Activated naive CD8-positive, alpha-beta T cell treated with anti-CD3 and anti-CD28 coated beads for 36 hours (primary cell): ENCODE measurements at places on chromosomes 1 and 21. TPM values are rescaled to one million over a fixed set of nuclear protein-coding genes. Genes with fewer than 3 reads are reported as not detected.
A peak's percentile ranks its signal among the peaks of the same experiment; 100 is the strongest.

The NBPF20 gene
- total RNA-seq = 0.48 TPM

The KCND3 gene
- total RNA-seq = not detected

The RXFP4 gene
- 0.16 TPM for total RNA-seq

The OLFM3 gene
- total RNA-seq = not detected

The AQP10 gene
- not detected for total RNA-seq

The CCDC17 gene
- 1.2 TPM for total RNA-seq

The UBXN11 gene
- total RNA-seq = 30.5 TPM

The FAM72A gene
- total RNA-seq = 23.6 TPM

The C8B gene
- not detected for total RNA-seq

The GUCA2B gene
- total RNA-seq = not detected

DNA sequence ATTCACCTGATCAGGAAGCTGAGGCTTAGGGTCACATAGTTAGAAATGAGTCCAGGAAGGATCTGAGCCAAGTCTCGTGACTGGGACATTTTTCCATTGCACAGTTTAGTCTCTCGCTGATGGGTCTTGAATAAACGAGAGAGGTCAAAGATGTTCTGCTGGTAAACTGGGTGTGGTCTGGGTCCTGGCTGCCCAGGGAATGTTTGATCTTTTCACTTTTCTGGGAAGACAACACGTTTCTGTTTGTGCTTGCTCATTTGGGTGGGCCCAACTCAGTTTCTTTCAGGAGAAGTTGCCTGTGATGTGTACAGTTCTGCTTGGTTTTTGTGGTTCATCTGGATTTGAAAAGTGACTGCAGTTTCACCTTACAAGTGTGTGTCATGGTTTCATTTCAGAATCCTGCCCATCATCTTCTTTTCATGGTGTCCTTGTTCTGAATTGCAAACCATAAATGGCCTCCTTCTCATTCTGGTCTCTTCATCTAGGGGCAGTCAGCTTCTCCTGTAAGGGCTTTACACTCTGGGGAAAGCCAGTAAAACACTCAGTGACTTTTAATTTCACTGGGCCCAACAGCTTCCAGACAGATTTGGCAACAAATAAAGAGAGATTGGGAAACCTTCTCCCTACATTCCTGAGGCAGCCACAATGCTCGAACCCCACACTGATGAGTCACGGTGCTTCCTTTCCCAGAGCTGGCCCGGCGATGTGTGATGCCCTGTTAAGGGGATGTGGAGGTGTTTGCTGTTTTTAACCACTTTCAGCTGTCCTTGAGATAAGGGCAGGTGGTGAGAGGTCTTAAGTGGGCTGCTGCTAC lies 7.2 kb upstream of the TACSTD2 start:
- no peak for DNase-seq
- no peak overlapping the region for H3K4me3 ChIP-seq

GRCh38 chr1:240985081-240985480 lies 371.9 kb downstream of the RGS7 start:
- no peaks in the 10 kb centered on the region for H3K36me3 ChIP-seq
- DNase-seq = no peak
- H3K27ac ChIP-seq = no peak overlapping the region
- H3K4me1 ChIP-seq = no peaks in the 10 kb centered on the region
- no peak overlapping the region for H3K4me3 ChIP-seq

DNA sequence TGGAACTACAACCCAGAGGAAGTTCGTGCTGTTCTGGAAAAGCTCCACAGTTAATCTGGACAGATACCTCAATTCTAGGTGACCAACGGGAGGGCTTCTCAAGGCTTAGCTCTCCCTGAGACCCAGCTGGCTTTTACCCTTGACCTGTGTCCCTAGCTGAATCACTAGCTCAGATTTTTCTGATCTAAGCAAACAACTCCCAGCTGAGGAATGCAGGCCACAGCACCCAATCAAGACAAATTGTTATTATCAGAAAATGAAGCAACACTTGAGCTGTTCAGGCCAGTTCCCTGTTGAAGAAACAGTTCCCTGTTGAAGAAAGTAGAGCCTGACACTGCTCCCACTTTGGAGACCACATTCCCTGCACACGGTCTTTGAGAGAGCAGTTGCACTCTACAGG lies 16.0 kb downstream of the DIO1 start:
- peaks cover 5% of the 10 kb centered on the region for H3K4me1 ChIP-seq
- no peak for DNase-seq
- no peak overlapping the region for H3K27ac ChIP-seq
- peaks cover 2% of the 10 kb centered on the region for H3K36me3 ChIP-seq
- no peak overlapping the region for H3K4me3 ChIP-seq
- H3K27me3 ChIP-seq = no peaks in the 10 kb centered on the region

DNA sequence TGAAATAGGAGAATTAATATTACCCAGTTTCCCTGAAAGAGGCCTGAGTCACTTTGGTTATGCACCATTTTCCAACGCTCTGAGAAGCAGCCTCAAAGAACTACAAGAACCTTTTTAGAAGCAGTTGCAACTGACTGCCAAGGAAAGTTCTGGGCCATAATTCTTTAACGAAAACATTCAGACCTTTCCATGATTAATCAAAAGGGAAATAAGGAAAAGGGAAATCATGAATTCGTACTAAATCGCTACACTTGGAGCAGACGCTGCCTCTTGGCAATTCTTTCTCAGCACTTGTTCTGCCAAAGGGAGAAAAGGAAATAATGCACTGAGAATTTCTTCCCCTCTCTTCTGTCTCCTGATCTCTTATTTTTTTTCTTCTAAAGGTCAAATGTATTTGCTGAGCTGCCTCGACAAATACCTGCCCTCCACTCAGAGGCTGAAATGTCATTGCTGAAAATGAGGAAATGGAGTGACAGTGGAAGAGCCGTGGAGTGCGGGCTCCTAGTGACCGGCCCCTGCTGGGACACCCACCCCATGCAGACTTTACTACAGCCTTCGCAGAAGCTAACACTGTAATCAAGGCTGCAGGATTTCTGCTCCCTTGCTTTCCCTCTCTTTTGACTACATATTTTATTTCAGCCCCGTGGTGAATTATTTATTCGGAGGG lies 67.9 kb upstream of the GALNT2 start:
- H3K27me3 ChIP-seq = no peaks in the 10 kb centered on the region
- H3K27ac ChIP-seq = no peak overlapping the region
- H3K36me3 ChIP-seq = no peaks in the 10 kb centered on the region
- no peaks in the 10 kb centered on the region for H3K4me1 ChIP-seq

- H3K36me3 ChIP-seq = no peaks in the 10 kb centered on the region
- no peaks in the 10 kb centered on the region for H3K27me3 ChIP-seq
- H3K4me1 ChIP-seq = no peaks in the 10 kb centered on the region
- no peak overlapping the region for H3K4me3 ChIP-seq
Observed at GRCh38 chr1:71843012-71843411, 439.3 kb downstream of the NEGR1 start.

DNA sequence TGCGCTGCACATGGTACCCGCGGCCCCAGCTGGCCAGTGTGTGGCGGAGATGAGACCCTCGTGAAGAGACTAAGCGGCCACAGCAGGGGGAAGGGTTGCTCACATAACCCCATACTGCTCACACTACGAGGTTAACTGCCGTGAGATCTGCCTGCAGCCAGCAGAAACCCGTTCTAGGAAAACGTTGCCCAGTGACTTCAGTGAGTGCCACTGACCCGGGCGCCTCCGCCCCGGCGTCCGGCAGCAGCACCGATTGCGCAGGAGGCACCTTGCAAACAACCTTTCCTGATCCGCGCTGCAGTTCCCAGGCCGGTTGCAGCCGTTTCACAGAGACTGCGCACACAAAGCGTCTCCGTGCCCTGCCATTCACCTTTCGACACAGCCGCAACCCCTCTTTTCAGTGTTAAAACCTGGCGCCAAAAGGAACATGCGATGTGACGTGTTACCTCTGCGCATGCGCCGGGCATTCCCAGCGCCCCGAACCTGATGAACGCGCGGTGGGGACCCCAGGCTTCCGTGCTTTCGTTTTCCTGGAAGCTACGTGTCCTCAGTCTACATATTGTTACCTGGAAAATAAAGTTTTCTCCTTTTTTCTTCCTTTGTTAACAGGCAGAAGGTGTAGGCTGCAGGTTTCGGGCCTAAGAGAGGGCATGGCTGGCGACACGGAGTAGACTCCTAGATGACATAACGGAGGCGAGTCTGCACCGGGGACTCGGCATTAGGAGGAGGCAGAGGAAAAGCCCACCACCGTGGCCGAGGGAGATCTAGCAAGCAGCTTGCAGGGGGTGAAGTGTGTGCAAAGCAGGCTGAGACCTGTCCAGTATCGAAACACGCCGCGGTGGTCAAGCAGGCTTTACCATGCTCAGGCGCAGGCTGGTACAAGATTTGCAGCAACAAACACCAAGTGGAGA lies 8.9 kb downstream of the VPS26C start:
- H3K4me3 ChIP-seq = peak overlapping the region; percentile 87
- H3K27ac ChIP-seq = peak overlapping the region; percentile 95
- H3K4me1 ChIP-seq = peaks cover 34% of the 10 kb centered on the region
- peaks cover 32% of the 10 kb centered on the region for H3K36me3 ChIP-seq

DNA sequence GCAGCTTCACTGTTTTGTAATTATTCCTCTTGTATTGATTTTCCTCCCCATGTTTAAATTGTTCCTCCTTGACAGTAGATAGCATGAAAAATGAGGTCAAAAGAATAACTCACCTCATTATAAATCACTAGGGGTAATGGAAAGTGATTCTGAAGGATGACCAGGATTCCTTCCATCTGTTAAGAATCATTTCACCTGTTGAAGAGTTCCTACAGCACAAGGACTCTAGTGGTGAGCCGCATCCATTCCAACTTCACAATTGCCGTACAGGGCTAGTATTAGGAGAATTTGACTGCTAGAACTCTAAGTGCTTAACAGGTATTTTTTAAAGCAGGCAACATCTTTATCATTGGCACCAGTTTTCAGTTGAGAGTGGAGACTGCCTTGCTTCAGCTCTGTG lies 13.7 kb downstream of the PPP1R12B start:
- no peak overlapping the region for H3K4me3 ChIP-seq
- H3K27ac ChIP-seq = no peak overlapping the region
- H3K27me3 ChIP-seq = no peaks in the 10 kb centered on the region
- H3K36me3 ChIP-seq = no peaks in the 10 kb centered on the region

DNA sequence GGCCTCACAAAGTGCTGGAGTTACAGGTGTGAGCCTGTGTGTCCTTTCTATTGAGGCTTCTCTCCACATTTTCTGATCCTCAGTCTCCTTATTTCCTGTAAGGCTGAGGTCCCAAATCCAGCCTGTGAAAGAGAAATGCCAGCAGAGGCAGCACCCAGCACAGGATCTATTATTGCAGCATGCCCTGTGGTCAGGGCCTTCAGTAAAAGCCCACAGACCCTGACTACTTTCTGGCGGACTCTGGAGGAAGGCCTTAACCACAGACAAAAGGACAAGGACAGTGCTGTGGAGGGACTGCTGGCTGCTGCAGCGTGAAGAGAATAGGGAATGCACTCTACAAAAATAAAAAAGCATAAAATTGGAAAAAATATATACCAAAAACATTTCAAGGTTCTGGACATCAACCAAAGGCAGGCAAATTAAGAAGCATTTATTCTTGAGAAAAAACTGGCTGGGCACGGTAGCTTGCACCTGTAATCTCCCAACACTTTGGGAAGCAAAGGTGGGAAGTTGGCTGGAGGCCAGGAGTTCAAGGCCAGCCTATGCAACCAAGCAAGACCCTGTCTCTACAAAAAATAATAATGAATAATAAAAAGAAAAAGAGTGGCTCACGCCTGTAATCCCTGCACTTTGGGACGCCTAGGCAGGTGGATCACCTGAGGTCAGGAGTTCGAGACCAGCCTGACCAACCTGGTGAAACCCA lies 9.4 kb upstream of the PGD start:
- H3K27ac ChIP-seq = no peak overlapping the region
- peaks cover 3% of the 10 kb centered on the region for H3K4me1 ChIP-seq
- H3K36me3 ChIP-seq = no peaks in the 10 kb centered on the region
- no peaks in the 10 kb centered on the region for H3K27me3 ChIP-seq

DNA sequence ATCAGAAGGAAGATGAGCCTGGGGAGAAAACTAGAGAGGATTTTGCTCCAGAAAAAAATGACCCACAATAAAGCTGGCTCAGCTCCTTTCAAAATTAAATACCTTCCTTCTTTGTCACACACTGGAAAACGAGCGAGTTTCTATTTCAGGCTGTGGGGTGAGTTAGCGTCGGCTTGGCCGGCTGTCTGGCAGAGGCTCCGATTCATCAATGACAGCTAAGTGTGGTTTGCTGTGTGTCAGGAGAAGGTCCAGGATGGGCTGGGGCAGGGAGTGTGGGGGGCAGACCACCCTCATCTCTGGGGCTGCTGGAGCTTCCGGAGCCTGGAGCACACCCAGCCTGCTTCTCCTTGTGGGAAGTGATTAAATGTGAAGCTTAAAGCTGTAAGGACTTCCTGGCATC lies 120.2 kb downstream of the ETS2 start:
- no peak for DNase-seq
- no peak overlapping the region for H3K4me3 ChIP-seq
- peaks cover 1% of the 10 kb centered on the region for H3K4me1 ChIP-seq
- H3K27me3 ChIP-seq = peaks cover 30% of the 10 kb centered on the region
- peaks cover 1% of the 10 kb centered on the region for H3K36me3 ChIP-seq

DNA sequence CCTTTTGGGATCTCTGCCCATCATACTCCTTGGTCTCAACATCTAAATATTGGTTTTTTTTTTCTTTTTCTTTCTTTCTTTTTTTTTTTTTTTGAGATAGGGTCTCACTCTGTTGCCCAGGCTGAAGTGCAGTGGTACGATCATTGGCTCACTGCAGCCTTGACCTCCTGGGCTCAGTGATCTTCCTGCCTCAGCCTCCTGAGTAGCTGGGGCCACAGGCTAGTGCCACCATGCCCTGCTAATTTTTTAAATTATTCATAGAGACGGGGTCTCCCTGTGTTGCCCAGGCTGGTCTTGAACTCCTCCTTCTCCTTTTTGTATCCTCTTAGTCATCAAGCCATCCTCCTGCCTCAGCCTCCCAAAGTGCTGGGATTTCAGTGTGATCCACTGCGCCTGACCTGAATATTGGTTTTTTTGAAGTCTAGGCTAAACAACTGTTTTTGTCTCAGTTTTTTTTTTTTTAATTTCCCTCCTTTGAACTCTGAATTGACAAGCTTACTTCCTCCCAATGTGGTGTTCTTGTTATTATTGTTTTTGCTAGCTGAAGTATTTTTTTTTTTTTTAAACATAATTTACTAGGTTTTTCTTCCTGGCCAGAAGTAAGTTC lies 30.9 kb downstream of the MAPKAPK2 start:
- peaks cover 7% of the 10 kb centered on the region for H3K36me3 ChIP-seq
- DNase-seq = no peak
- H3K4me1 ChIP-seq = peaks cover 59% of the 10 kb centered on the region
- H3K27ac ChIP-seq = peak overlapping the region; percentile 19

DNA sequence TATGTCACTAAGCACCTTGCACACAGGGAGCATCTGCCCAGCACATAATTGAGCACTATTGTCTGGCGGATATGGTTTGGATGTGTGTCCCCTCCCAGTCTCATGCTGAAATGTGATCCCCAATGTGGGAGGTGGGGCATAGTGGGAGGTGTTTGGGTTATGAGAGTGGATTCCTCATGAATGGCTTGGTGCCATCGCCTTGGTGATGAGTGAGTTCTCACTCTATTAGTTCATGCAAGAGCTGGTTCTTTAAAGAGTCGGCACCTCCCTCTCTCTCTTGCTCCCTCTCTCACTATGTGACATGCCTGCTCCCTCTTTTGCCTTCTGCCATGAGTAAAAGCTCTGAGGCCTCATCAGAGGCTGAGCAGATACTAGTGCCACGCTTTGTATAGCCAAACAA lies 9.5 kb downstream of the CTSK start:
- H3K27ac ChIP-seq = no peak overlapping the region
- no peak overlapping the region for H3K4me3 ChIP-seq
- H3K27me3 ChIP-seq = no peaks in the 10 kb centered on the region
- H3K36me3 ChIP-seq = no peaks in the 10 kb centered on the region
- no peak for DNase-seq

- no peaks in the 10 kb centered on the region for H3K27me3 ChIP-seq
- H3K27ac ChIP-seq = no peak overlapping the region
- no peak overlapping the region for H3K4me3 ChIP-seq
- DNase-seq = peak; percentile 73
Observed at GRCh38 chr1:6475381-6476133, 9.6 kb upstream of the TNFRSF25 start.
